ENCODE measurements at places on chromosomes 5 and 9. TPM values are rescaled to one million over a fixed set of nuclear protein-coding genes. Genes with fewer than 3 reads are reported as not detected.

Gene ANKRD20A1
- 1.5 TPM for total RNA-seq

Gene BARX1
- total RNA-seq, result 11.5 TPM

Gene MSMP
- 0.15 TPM for total RNA-seq

Gene STKLD1
- total RNA-seq, result 0.64 TPM

Gene PCDHA6
- 0.07 TPM for total RNA-seq

Gene PHYHD1
- total RNA-seq, result 0.20 TPM

Gene TEX48
- not detected for total RNA-seq

Gene SLC6A7
- not detected for total RNA-seq

Gene ALDOB
- not detected for total RNA-seq

Gene ZDHHC11
- 15.8 TPM for total RNA-seq

Gene EIF4E1B
- not detected for total RNA-seq

Gene ZDHHC11B
- total RNA-seq, result 1.5 TPM

Gene BSPRY
- total RNA-seq, result 0.07 TPM

Gene OR13C5
- total RNA-seq, result not detected

Gene PFN3
- total RNA-seq, result not detected

Gene CER1
- not detected for total RNA-seq
